ENCODE measurements at places on chromosomes 2 and 18. TPM values are rescaled to one million over a fixed set of nuclear protein-coding genes. Genes with fewer than 3 reads are reported as not detected.

DNA sequence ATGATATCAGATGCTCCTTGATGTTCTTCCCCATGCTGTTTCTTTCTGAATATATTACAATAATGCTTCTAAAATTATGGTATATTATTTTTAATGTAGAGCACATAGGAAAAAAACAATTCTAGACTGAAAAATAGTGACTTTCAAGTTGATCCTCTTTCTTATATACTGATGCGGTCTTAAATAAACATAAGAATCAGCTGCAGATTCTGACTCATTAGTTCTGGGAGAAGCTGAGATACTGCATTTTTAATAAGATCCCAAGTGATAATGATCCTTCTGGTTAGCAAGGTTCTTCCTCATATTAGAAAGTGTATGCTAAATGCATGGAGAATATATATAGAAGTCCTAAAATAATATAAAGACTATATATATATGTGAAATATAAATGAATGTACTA lies 124.9 kb downstream of the XIRP2 start:
- H3K36me3 ChIP-seq, result no peaks in the 10 kb centered on the region
- no peak overlapping the region for H3K4me3 ChIP-seq
- H3K27me3 ChIP-seq, result no peaks in the 10 kb centered on the region
- H3K27ac ChIP-seq, result no peak overlapping the region

Gene RAPGEF4
- total RNA-seq, result 14.6 TPM

DNA sequence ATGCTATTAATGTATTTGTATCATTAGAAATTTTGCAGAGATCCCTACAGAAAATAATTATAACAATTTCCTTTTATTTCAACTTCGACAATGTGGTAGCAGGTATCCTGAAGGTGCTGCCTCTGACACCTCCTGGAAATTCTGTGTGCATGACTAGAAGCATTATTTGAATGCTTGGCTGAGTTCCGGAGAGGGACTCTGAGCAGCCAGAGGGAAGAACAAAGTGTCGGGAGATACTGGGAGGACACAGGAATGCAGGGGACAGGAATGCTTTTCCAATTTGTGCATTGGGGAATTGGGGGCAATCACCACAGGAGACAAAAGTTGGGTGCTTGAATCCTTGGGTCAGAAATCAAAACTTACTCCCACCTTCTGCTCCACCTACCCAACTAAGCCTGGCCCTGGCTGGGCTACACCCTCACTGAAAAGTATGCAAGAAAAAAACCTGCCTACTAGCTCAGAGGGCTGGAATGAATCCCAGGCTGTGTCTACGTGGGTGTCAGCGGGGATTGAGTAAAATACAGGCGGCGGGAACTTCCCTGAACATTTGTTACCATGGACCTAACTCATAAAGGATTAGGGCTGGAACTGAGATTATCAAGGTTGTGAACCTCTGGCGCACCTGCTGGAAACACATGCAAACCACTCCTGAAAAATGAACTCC lies 299.3 kb downstream of the SOX11 start:
- H3K27me3 ChIP-seq, result no peaks in the 10 kb centered on the region
- DNase-seq, result no peak
- H3K27ac ChIP-seq, result no peak overlapping the region
- no peaks in the 10 kb centered on the region for H3K4me1 ChIP-seq
- no peaks in the 10 kb centered on the region for H3K36me3 ChIP-seq

Gene VAMP5
- total RNA-seq, result 87.0 TPM

DNA sequence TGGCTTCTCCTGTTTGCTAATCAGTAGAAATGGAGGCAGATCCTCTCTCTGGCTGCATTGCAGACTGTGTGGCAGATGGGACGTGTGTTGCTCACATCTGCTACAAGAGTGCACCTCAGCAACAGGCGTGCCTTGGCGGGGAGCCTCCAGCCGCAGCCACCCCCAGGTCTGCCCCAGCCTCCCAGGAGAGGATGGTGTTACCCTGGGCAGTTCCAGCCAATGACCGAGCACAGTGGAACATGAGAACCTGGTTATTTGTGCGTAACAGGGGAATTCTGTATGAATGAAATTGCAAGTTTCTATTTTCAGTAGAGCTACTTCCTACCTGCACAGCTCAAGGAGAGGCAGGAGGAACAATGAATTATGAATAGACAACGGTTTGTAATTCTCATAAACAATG lies 130.6 kb upstream of the CBLN2 start:
- no peak overlapping the region for H3K4me3 ChIP-seq
- no peaks in the 10 kb centered on the region for H3K4me1 ChIP-seq
- no peak overlapping the region for H3K27ac ChIP-seq
- H3K27me3 ChIP-seq, result no peaks in the 10 kb centered on the region
- no peaks in the 10 kb centered on the region for H3K36me3 ChIP-seq

DNA sequence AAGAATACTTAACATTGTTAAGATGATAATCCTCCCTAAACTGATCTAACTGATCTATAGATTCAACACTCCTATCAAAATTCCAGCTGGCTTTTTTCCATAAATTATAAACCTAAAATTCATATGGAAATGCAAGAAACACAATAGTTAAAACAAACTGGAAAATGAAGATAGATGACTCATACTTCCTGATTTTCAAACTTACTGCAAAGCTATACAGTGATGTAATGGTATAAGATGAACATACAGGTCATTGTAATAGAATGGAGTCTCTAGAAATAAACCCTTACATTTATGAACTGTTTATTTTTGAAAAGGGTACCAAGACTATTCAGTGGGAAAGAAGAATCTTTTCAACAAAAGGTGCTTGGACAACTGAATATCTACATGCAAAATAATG lies 32.3 kb downstream of the UBXN4 start:
- no peaks in the 10 kb centered on the region for H3K27me3 ChIP-seq
- DNase-seq, result no peak
- H3K27ac ChIP-seq, result no peak overlapping the region
- no peaks in the 10 kb centered on the region for H3K4me1 ChIP-seq
- H3K36me3 ChIP-seq, result peaks cover 100% of the 10 kb centered on the region

Gene TCF4
- 112 TPM for total RNA-seq

- DNase-seq, result no peak
- no peaks in the 10 kb centered on the region for H3K36me3 ChIP-seq
- no peak overlapping the region for H3K27ac ChIP-seq
- H3K4me3 ChIP-seq, result no peak overlapping the region
These were observed 18.3 kb upstream of the KCNK3 start for GRCh38 chr2:26674002-26674751.

DNA sequence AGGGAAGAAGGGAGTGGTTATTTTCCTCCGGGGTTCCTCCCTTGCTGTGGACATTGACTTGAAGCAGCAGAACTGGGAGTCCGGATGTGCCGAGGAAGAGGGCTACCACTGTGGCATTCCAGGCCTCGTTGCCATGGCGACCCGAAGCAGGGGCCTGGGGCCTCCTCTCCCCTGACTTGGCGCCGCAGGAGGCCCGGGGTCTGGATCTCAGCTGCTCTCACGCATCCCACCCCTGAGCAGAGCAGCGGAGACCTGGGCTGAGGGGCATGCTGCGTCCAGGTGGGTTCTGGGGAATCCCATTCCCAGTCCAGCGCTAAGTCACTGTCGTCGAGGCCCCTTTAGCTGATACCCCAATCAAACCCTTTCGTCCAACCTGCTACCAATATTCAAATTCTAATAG lies 100.2 kb downstream of the BCL11A start:
- H3K27ac ChIP-seq, result no peak overlapping the region
- H3K36me3 ChIP-seq, result no peaks in the 10 kb centered on the region
- no peaks in the 10 kb centered on the region for H3K27me3 ChIP-seq
- H3K4me3 ChIP-seq, result no peak overlapping the region

DNA sequence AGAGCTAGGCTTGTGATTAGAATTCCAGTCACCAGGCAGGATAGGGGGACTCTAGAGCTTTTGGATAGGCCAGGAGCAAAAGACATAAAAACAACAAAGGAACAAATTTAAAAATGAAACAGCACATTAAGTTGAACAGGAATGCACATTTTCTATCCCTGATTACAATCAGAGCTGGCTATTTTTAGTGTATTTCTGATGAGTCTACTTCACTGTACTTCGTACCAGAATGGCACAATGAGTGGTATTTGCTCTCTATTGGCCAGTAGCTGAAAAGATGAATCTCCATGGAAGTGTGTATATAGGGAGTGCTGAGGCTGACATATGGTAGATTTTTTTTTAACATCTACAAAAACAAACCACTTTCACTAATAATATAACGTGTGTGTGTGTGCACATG lies 34.2 kb upstream of the LRRTM1 start:
- H3K4me1 ChIP-seq, result no peaks in the 10 kb centered on the region
- H3K27me3 ChIP-seq, result no peaks in the 10 kb centered on the region
- H3K27ac ChIP-seq, result no peak overlapping the region
- no peaks in the 10 kb centered on the region for H3K36me3 ChIP-seq
- no peak for DNase-seq
- no peak overlapping the region for H3K4me3 ChIP-seq

DNA sequence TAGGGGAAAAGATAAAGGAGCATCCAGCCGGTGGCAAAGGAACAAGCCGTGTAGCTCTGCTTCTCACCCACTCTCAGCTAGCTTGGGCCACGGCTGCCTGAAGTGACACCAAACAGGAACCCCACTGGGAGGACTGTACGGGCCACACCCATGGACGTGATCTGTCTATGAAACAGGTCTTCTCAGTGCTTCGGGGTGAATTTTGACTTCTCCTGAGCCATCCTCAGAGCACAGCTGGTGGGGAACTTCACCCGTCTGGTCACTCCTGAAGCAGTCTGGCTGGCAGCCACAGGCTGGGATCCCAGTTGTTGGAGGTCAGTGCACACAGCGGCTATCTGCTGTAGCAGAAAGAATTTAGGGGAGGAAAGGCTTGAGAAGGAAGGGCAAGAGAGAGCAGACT lies 223.8 kb downstream of the FAM210A start:
- peaks cover 26% of the 10 kb centered on the region for H3K4me1 ChIP-seq
- H3K27me3 ChIP-seq, result no peaks in the 10 kb centered on the region
- no peak overlapping the region for H3K27ac ChIP-seq
- no peaks in the 10 kb centered on the region for H3K36me3 ChIP-seq
- H3K4me3 ChIP-seq, result no peak overlapping the region

Gene FRZB
- total RNA-seq, result 2.9 TPM

- H3K4me1 ChIP-seq, result no peaks in the 10 kb centered on the region
- H3K36me3 ChIP-seq, result no peaks in the 10 kb centered on the region
- no peak for DNase-seq
- H3K27me3 ChIP-seq, result no peaks in the 10 kb centered on the region
These were observed 222.3 kb downstream of the ZBTB7C start for GRCh38 chr18:48186861-48187260.

DNA sequence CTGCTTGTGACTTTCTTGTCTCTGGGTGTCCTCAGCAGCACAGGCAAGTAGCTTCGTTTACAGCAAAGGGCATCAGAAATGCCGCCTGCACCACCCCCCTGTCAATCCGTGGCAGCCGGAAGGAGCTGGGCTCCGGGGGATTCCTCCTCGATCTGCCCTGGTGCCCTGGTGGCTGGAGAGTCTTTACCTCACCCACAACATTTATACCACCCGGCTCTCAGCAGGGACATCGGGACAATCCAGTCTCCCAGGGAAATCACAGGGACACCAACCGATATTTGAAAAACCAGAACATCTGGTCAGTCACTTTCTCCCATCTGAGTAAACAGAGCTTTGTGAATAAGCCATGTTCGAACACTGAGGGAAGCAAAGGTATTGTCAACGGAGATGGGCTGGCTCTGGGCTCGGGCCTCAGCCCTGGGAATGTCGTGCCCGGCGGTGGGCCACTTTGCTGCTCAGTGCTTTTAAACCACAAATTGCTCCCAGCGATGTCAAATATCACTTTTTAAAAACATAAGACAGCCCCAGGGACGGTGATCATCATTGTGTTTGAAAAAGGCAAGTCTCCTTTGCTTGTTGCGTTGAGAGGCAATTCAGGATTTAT lies 210.0 kb upstream of the SALL3 start:
- no peak for DNase-seq
- no peaks in the 10 kb centered on the region for H3K36me3 ChIP-seq
- no peaks in the 10 kb centered on the region for H3K4me1 ChIP-seq

DNA sequence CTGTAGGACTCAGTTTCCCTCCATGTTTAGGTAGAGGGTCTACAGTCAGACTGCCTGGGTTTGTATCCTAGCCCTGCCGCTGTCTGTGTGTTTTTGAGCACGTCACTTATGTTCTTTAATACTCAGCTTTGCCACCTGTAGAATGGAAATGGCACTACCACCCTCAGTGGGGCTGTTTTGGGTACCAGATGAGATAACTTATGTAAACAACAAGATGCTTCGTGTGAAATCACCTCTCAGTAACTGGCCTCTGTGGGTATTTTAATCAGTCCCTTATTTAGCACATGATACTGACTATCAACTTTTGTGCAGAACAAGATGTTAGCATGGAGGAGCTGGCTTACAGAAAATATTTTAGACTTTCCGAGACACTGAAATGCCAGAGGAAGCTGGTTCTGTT lies 296.0 kb downstream of the LRRTM1 start:
- no peaks in the 10 kb centered on the region for H3K36me3 ChIP-seq
- H3K27me3 ChIP-seq, result no peaks in the 10 kb centered on the region
- DNase-seq, result no peak
- H3K27ac ChIP-seq, result no peak overlapping the region
- H3K4me3 ChIP-seq, result no peak overlapping the region

Gene FNDC4
- 1.6 TPM for total RNA-seq

- no peak overlapping the region for H3K4me3 ChIP-seq
- no peaks in the 10 kb centered on the region for H3K36me3 ChIP-seq
- H3K4me1 ChIP-seq, result peaks cover 13% of the 10 kb centered on the region
- H3K27ac ChIP-seq, result peak overlapping the region; percentile 22
- H3K27me3 ChIP-seq, result no peaks in the 10 kb centered on the region
- DNase-seq, result no peak
These were observed 66.5 kb downstream of the SLC40A1 start for GRCh38 chr2:189514104-189514503.

Gene DNER
- total RNA-seq, result 1.2 TPM

DNA sequence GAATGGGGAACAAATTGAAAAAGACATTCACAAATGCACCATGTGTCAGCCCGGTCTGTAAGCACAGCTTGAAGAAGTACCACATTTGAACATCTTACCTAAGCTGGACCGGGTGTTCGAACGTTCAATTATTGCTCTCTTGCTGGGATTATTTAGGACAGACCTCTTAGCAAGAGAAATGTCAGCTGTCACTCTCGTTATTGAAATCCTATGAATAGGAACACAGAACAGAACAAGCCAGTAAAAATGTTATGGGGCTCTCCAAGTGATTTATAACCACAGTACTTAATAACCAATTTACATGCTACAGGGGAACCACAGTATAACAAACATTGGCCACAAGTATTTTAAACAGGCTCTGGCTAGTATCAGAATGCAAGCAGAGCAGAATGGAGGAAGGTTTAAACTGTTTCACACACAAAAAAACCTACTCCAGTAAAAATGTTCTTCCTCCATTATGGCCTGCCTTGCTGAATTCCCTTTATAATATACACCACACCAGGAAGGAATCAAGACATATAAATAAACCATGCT lies 32.5 kb upstream of the ARL5A start:
- no peaks in the 10 kb centered on the region for H3K27me3 ChIP-seq
- no peak overlapping the region for H3K27ac ChIP-seq
- no peaks in the 10 kb centered on the region for H3K36me3 ChIP-seq
- no peak for DNase-seq

Gene CNTNAP5
- total RNA-seq, result not detected

DNA sequence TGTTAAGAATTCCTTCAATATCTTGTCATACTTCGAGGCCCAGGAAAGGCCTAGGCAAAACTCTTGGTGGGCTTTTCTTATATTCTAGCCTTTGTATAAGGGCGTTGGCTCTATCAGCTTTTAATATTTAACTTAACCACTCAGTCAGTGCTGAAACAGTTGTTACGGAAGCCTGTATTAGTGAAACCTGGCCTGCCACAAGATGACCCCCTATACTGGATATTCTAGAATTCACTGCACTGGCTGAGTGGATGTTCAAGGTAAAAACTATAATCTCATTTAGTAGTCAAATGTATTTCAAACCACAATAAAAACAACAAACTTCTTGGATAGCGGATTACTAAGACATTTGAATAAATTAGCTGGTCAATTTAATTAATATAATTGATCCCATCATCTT lies 91.7 kb upstream of the HNMT start:
- H3K4me3 ChIP-seq, result no peak overlapping the region
- DNase-seq, result no peak

All from lower lobe of right lung (tissue), 2 donors.